ENCODE measurements at places on chromosomes 12 and 14.
A peak's percentile ranks its signal among the peaks of the same experiment; 100 is the strongest.

- no peak for DNase-seq
Observed at GRCh38 chr12:129489100-129489676, 414.6 kb downstream of the TMEM132D start.

DNA sequence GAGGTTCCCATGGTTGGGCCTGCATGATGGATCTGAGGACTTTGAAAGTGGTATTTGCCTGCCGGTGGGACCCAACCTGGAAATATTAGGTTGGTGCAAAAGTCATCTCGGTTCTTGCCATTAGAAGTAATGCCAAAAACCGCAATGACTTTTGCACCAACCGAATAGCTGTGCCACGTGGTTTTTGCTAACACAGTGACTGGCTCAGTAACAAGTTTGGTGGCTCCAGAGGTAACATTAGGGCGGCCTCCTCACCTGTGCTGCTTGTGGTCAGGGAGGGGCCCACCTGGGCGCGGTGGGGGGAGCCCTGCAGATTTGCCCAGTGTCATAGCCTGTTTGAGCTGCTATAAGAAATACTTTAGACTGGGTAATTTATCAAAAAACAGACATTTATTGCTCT is 1.8 kb downstream of the BDKRB2 start:
- no peak for DNase-seq

- DNase-seq: peak; percentile 34
Observed at GRCh38 chr14:103716091-103716801, 636 bp downstream of the ZFYVE21 start.

GRCh38 chr12:8697120-8697475 is 693 bp upstream of the RIMKLB start:
- peak; percentile 27 for DNase-seq

DNA sequence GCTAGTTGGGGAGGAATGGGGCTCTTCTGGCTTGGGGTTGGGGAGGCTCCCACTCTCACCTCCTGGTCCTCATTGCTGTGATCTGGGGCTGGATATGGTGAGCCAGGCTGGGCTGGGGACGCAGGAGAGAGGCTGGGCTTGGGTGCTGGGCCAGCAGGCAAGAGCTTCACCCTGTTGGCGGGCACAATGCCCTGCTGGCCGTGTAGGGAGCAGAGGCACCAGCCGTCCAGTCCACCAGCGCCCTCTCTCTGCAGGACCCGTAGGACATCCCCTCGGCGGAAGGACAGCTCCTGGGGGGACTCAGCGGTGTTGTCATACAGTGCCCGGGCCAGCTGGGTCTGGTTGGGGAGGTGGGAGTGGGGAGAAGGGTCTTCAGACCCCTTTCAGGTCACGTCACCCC is 4.5 kb downstream of the EFS start:
- no peak for DNase-seq

GRCh38 chr14:60485598-60486251 is at the start of gene C14orf39:
Gene C14orf39 (minus strand): TSS chr14:60486063. CDS start chr14:60485078, 985 bp downstream.
- DNase-seq: peak; percentile 11

DNA sequence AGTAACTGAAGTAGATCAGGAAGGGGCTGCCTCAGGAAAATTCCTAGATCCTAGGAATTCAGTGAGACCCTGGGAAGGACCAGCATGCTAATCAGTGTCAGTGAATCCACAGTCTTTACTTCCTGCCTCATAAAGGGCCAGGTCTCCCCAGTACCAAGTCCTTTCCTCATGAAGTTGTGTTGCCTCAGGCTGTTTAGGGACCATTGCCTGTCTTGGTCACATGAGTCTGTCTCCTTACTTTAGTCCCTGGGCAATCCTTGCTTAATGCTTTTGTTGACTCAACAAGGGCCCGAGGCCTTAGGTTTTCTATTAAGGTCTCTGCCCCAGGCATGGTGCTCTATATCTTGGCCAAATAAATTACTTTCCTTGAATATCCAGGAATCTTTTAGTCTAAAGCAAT is 16.1 kb upstream of the ATF1 start:
- no peak for DNase-seq

DNA sequence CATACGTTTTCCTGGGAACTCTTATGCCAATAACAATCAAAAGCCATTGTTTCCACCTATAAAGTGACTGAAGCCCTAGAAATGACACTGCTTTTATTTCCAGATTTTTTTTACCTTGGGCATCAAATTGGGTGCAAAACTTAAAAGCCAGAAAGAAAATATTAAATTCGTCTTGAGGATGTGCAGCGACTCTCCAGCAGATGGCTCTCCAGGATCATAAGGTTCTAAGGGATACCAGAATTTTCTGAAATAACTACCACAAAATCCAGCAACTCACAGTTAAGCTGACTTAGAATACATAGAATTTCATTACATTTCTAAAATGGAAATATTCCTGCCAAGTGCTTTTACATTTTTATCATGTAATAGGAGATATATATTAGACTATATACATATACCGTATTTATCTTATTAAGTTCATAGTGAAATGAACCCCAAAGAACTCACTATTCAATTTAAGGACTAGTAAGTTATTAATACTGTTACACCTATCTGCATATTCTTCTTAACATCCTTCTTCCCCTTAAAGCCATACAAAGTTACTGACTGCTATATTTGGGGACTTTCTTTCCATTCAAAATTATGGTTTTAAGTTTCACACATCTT is 44.0 kb downstream of the ARMH4 start:
- DNase-seq: peak; percentile 58

DNA sequence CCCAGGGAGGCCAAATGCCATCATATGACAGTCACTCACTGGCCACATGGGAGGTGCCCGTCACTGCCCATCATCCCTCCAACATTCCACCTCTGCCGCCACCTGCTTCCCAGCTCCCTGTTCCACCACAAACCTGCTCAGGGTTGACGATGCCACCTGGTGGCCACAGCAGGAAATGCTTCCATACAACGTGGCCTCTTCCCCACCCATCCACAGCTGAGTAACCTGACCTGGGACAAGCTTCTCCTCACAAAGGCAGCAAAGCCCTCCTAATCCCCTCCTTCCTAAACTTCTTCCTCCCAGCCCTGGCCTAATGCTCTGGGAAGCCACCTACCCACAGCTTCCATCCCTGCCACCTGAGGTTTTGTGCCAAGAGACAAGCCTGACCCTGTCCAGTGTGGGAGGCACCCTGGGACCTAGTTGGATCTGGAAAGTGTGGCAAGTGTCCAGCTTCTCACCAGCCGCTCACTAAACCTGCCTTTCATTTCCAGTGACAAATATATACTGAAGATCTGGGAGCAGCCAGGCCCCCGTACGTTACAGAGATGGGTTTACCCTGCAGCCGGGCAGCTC is 4.3 kb downstream of the DEGS2 start:
- DNase-seq: peak; percentile 26

Data from EL (cell line).